NCI-H1105 (cell line): ENCODE measurements at places on chromosomes 1 and 21.

DNA sequence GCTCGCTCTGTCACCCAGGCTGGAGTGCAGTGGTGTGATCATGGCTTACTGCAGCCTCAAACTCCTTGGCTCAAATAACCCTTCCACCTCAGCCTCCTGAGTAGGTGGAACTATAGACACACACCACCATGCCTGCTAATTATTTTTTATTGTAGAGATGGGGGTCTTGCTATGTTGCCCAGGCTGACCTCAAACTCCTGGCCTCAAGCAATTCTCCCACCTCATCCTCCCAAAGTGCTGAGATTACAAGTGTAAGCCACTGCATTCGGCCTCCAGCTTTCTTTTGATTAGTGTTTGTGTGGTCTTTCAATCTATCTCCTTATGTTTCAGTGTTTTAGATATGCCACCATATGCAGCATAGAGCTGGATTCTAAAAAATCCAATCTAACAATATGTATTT, 19.9 kb upstream of the CSF3R start:
- no peak for DNase-seq

DNA sequence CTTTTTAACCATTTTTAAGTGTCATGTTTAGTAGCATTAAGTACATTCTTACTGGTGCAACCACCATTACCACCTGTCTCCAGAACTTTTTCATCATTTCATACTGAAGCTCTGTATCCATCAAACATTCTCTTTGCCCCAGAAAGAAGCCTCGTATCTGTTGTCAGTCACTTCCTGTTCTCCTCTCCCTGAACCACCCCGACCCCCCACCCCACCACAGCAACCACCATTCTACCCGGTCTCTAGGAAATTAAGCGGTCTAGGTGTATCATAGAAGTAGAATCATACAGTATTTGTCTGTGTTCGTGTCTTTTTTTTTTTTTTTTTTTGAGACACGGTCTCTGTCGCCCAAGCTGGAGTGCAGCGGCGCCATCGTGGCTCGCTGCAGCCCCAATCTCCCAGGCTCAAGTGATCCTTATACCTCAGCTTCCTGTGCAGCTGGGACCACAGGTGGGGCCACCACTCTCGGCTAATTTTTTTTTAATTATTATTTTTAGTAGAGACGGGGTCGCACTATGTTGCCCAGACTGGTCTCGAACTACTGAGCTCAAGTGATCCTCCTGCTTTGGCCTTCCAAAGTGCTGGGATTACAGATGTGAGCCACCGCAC, 23.7 kb upstream of the EPHA8 start:
- DNase-seq: no peak

DNA sequence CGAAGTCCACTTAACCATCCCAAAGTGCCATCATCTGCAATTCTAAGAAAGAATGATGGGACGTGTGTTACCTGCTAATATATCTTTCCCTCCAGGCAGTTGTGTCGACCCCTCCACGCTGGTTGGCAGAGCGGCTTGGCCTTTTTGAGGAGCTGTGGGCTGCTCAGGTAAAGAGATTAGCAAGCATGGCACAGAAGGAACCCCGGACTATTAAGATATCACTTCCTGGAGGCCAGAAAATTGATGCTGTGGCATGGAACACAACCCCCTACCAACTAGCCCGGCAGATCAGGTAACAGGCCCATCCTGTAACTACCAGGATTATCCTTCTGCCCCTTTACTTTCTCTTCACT, 520 bp downstream of the TARS2 start:
- no peak for DNase-seq

GRCh38 chr1:54996359-54996868, 2.3 kb upstream of the BSND start:
- no peak for DNase-seq

DNA sequence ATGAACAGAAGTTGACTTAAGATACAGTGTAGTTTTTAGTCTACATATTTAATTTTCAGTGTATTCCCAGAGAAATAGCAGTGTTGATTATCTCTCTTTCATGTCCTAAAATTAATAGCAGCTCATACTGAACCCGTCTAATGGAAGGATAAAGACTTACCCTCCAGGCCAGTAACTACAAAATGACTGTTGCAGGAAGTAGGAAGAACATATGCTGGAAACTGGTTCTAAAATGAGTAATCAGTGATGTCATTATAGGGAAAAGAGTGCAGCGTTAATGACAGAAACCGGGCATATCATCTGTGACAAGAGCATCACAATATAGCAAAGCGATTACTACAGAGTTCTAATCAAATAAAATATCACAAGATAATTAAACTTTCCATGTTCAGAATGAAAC, 385.5 kb downstream of the SMYD3 start:
- no peak for DNase-seq

DNA sequence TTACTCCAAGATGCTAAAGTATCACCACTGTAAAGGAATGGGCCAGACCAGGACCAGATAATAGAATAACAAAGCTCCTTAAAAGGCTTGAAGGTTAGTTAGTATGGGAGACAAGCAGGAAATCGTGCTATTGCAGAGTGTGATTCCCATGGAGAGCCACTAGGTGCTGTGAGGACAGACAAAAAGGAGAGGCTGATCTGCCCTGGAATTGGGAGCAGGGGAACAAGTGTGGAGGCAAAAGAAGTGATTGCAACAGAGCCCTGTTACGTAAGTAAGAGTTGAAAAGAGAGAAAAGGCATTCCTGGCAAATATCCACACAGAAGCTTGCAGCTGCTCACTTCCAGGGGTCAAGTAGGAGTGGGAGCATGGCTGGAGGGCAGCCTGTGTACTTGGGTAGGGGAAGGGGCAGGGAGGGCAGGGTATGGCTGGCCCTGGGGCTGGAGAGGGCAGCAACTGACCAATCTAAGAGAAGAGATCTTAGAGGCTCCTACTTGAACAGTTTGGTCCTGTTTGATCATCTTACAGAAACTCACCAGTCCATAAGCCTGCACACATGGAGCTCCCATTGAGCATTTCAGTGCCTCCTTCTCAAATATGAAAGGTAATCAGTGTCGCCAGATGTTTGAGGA, 207.7 kb upstream of the GJB5 start:
- no peak for DNase-seq

GRCh38 chr1:43345120-43345519, 7.5 kb downstream of the MPL start:
- DNase-seq: no peak

DNA sequence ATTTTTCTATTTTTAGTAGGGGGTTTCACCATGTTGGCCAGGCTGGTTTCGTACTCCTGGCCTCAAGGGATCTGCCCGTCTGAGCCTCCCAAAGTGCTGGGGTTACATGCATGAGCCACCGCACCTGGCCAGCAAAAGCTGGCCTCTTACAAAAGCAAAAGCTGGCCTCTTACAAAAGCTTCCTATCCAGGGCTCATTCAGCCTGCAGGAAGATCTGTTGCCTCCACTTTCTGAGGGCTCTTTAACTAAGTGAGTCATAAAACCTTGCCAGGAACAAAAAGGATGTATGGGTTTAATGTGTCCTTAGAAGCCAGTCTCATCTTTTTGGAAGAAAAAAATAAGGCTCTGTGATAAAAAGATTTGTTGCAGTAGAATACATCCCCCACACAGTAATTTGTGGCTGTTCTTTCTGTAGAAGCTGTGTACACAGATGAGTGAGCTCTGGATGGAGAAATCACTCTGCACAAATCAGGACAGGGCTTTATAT, 15.0 kb downstream of the HTR1D start:
- no peak for DNase-seq

DNA sequence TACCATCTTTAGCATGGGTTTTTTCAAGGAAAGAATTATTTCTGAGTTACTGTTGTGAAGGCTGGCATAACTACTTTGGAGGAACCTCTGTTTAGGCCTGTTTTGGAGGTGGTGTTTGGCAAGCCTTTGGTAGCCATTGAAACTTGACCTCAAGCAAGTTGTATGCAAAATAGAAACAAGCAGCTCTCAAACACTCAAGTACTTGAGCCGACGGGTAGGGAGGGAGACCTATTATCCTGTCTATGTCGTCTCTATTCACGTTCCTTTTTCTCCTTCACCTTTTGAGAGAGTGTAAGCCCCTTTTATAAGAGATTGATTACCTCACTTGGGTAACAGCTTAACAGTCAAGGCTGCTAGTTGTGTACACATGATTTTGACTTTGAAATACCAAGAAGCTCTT, 878.3 kb upstream of the CXADR start:
- DNase-seq: peak; percentile 65

DNA sequence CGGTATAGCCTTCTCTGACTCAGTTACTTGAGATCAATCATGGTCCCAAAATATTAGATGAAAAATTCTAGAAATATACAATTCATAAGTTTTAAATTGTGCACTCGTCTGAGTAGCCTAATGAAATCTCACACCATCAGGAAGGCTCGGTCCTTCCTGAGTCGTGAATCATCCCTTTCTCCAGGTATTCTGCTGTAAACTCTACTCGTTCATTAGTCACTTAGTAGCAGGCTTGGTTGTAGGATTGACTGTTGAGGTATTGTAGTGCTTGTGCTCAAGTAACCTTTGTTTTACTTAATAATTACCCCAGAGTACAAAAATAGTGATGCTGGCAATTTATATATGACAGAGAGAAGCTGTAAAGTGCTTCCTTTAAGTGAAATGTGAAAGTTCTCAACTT, 238.7 kb downstream of the OLFM3 start:
- DNase-seq: no peak

- no peak for DNase-seq
Measured at GRCh38 chr1:114270282-114270681, 116.6 kb upstream of the SYT6 start.

GRCh38 chr1:234065794-234066447, 161.4 kb downstream of the SLC35F3 start:
- DNase-seq: no peak

DNA sequence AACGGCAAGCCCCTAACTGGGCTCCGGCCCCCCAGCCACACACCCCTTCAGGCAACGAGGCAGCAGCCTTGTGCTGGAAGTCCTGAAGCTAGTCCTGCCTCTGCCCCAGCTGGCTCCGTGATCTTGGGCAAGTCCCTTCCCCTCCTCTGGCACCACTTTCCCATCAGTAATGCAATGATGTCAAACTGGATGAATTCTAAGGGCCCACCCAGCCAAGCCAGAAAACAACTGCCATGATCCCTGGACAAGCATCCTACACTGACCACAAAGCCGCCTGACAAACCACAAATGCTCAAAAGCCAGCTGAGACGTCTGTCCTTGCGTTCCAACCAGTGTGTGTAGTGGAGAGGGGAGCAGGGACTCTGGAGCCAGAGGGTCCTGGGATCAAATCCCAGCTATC, 26.8 kb downstream of the IFFO2 start:
- DNase-seq: no peak

GRCh38 chr1:207698822-207699483, 52.9 kb upstream of the CD46 start:
- DNase-seq: peak; percentile 21

DNA sequence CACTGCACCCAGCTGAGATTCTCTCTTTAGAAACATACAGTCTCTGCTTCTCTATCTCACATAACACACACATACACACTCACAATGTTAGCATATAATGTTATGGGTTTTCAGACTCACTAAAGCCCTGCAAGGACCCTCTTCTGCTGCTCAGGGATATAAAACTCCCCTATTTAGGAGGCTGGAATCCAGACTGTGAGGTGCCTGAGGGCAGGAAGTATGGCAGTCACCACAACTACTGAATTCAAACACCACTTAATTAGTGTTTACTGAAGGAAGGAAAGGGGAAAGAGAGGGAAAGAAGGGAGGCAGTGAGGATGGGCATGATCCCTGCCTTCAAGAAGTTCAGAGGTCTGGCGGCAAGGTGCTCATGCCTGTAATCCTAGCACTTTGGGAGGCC, 7.8 kb upstream of the CDK18 start:
- DNase-seq: no peak
